ENCODE measurements at places on chromosomes 4 and X.

GRCh38 chr4:13537832-13538177 lies 6.5 kb downstream of the NKX3-2 start:
- no peak for DNase-seq

- no peak for DNase-seq
Measured at GRCh38 chr4:156838761-156839160, 132.8 kb downstream of the PDGFC start.

DNA sequence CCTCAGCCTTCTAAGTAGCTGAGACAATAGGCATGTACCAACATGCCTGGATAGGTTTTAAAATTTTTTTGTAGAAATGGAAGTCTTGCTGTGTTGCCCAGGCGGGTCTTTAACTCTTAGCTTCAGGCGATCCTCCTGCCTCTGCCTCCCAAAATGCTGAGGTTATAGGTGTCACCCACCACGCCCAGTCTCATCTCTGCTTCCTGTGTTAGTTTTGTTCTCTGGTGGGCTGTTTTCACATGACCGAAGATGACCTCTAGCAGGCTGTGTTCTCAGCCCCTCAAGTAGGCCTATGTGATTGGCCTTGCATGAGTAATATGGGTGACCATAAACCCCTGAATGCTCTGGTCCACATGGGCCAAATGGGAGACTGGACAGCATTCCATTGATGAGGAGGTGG lies 56.8 kb upstream of the MSANTD1 start:
- DNase-seq, result peak; percentile 55

- no peak for DNase-seq
Measured at GRCh38 chr4:39021631-39022030, 10.6 kb downstream of the TMEM156 start.

DNA sequence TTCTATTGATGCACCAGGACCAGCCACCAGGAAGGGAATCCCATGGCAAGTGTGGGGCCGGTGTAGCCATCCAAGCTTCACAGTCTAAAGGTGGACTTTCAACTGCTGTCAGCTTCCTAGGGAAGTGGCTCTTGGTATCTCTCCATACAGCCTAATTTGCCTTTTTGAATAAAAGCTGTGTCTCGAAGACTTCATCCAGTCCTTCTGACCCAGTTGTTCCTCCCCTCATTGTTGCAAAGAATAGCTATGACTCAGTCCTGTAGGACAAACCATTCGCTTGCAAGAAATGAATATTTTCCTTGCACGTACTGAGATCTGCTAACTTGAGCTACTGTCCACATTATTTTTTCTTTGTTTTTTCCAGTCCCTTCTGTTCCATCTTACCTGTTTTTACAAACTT lies 145.1 kb upstream of the CTSO start:
- DNase-seq, result no peak

- no peak for DNase-seq
Measured at GRCh38 chrX:16924631-16925480, 21.6 kb upstream of the REPS2 start.

DNA sequence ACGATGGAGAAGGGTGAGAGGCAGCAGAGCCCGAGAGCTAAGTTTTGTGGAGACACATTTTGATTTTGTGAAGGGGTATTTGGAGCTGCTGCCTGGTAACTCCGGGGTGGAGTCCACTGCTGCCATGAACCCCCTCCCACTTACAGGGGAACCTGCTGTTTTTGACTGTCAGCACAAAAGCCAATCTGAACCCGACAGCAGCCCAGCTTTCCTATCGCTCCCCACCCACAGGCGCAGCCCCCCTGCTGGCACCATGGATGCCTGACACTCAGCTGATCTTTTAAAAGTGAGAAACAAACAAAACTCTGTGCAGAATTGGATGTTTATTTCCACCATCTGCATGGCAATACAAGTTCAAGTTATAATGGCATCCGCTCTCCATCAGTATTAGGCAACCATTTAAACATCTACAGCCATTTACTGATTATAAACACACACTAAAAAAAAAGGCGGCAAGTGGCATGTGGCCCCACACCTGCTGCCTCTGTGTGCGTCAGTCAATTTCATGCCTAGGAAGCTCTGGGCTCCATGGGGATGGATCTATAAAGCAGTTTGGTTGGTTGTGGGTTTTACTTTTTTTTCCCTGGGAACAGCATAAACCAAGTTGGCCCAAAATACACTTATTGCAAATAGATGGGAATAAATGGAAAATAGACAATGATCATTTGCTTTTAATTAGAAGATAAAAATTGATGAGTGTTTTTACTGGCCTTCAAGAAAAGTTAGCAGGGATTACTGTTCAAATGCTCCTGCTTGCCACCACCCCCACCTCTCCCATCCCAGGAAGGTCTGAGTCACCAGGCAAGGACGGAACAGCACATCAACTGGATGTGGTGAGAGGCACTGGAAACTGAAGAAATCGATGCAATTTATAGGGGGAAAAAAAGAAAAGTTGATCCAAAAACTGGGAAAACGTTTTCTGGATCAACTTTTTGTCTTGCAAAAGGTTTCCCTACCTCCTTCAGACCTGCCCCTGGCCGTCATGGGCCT lies 46.0 kb downstream of the SEPSECS start:
- no peak for DNase-seq

DNA sequence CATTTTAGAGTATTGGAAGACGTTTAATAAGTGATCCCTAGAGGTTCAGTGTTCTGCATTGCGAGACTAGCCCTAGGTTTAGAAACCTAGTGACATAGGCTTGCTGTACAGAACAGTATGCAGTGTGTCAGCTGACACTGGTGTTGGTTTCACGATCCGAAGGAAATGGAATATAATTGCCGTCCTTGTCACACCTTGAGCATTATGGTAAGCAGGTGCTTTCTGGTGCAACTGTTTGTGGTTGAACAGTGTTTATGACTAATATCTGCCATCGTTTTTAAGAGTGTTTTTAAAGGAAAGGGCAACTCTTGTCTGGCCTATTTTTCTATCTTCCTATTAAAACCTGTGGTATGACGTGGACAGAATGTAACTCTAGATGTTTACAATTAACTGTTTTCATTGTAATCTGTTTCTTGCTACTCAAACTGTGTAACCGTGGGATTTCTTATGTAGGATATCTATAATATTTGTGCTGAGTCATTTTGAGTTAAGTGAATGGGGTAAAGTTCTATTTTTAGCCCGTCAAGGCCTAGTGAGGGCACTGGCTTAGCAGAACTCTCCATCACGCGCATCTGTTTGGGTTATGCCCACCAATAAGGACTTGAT lies 53.8 kb upstream of the TBC1D14 start:
- peak; percentile 69 for DNase-seq

DNA sequence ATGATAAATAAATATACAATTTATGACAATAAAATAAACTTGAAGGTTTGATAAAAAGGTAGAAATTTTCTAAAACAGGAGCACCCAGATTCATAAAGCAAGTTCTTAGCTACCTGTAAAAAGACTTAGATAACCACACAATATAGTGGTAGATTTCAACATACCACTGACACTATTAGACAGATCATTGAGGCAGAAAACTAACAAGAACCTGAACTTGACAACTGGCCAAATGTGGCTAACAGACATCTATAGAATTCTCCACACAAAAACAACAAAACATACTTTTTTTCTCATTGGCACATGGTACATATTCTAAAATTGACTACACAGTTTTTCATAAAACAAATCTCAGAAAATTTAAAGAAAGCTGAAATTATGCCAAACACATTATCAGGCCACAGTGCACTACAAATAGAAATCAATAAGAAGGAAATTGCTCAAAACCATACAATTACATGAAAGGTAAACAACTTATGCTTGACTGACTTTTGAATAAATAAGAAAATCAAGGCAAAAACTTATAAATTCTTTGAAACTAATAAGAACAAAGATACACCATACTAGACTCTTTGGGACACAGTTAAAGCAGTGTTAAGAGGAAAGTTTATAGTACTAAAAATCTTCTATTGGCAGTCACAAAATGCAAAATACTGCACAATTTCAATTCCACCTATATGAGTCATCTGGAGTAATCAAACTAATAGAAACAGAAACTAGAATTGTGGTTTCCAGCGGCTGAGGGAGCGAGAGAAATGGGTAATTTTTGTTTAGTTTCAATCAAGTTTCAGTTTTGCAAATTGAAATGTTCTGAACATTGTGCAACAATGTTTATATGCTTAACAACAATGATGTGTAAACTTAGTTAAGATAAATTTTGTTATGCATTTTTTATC lies 925.6 kb downstream of the SH3BGRL start:
- peak; percentile 40 for DNase-seq

DNA sequence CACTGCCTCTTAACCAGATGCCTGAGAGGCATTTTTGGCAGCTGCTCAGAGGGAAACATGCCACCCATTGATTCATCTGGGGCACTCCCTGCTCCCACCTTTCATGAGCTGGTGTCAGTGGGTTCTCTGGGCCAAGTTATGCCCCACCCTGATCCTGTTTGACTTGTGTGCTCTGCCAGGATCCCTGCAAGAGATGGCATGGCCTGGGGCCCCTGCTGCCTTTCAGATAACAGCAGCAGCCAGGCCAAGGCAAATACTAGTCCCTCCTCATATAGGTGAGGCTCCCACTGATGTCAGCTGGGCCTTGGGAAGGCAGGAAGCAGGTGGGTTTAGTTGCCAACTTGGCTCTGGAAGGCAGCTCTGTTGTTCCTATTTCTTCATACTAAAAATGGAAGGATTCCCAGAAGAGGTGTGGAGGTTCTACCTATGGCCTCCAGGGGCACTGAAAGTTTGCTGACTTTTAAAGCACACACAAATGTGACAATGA lies 192.9 kb upstream of the RBPJ start:
- no peak for DNase-seq

DNA sequence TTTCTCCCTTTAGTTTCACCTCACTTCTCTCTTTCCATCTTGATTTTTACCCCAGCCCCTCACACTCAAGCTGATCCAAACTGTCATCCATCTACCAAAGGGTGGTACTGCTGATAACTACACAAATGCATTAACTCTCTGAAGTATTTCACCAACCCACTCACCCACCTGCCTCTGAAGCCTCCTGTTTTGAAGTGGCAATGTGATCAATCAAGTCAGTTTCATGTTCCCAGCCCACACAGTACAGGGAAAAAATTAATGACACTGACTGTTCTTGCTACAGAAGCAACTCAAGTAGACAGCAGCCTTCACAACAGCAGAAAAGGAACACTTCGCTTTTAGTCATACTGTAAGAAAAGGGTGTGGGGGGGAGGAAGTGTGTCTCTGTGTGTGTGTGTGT lies 183.0 kb upstream of the NOCT start:
- no peak for DNase-seq

GRCh38 chrX:105463473-105463872 lies 243.0 kb upstream of the TEX13A start:
- DNase-seq, result no peak

DNA sequence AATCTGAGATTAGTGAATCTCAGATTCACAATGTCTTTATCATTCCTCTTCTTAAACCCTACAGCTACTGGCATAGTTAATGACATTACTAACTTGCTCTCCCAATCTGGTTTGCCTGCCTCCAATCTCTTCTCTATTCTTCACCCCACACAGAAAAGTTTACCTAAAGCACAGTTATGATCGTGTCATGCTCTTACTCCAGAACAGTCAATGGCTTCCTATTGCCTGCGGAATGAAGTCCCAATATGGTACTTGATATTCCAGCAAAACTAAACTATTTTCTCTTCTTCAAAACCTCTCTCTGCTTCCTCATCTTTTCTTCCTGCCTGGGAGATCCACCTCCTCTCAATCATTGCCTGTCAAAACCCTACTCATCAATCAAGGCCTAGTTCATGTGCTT lies 3.4 kb upstream of the PRPS1 start:
- DNase-seq, result no peak

DNA sequence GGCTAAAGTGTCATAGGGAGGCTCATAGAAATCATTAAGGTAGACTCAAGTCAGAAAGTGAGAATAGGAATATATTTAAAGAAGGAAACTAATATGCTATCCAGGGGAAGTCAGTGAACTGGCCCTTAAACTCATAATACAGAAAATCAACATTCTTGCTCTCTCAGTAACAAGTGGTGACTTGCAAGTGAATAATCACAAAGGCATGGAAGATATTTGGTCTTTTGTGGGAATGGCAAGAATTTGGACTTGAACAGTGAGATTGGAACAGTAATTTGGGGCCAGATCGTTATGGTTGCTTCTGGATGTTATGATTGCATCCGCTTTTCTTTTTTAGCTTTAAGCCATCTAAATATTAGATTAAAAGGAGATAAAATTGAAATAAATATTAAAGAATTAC lies 103.8 kb downstream of the TBC1D19 start:
- DNase-seq, result no peak

DNA sequence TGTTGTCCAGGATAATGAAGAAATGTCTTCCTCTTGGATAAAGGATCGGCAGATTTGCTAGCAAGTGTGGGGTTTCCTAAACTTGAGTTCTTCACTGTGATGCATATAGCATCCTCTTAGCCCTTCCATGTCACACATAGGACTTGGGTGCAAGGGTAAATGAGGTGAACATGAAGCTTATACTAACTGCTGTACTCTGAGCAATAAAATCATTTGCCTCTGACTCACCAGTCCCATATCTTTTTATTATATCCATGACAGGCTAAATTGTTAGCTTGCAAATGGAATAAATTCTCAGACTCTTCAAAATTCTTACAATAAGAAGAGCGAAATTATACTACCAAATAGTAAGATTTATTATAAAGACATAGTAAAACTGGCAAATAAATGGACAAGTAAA lies 14.7 kb upstream of the TBC1D1 start:
- DNase-seq, result no peak

- DNase-seq, result no peak
Measured at GRCh38 chrX:133923548-133923947, 61.8 kb downstream of the GPC3 start.

DNA sequence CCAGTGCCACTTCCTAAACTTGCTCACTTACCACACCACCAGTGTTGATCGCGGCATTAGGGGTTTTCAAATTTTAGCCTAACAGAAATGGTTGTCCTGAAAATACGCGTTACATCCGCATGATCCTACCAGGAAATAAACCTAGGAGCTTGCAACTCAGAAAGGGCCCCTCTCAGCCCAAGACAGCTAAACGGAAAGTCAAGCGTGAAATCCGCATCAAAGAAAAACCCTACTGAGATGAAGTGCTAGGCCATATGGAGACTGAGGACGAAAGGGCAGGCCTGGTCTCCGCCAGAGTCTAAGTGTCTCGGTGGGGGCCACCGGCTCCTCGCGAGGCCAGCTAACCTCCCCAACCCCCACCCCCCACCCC lies 626 bp downstream of the YTHDC1 start:
- DNase-seq, result peak; percentile 52

- DNase-seq, result no peak
Measured at GRCh38 chr4:54779036-54779435, 121.3 kb downstream of the KIT start.

GRCh38 chr4:89413518-89413917 lies 105.9 kb upstream of the GPRIN3 start:
- DNase-seq, result no peak

- no peak for DNase-seq
Measured at GRCh38 chrX:1385253-1386223, 6.4 kb downstream of the SLC25A6 start.

GRCh38 chr4:41119867-41120295 lies 94.5 kb downstream of the APBB2 start:
- DNase-seq, result no peak

- no peak for DNase-seq
Measured at GRCh38 chr4:3111461-3111860, 37.0 kb downstream of the HTT start.

All from CD4-positive, alpha-beta T cell treated with Interleukin-17A for 1 hour (primary cell).